ENCODE measurements at places on chromosomes 7 and 10.

- no peak for DNase-seq
Observed at GRCh38 chr7:120274899-120275298, 1.9 kb downstream of the KCND2 start.

GRCh38 chr10:76040107-76040829 lies 608.8 kb downstream of the LRMDA start:
- no peak for DNase-seq

DNA sequence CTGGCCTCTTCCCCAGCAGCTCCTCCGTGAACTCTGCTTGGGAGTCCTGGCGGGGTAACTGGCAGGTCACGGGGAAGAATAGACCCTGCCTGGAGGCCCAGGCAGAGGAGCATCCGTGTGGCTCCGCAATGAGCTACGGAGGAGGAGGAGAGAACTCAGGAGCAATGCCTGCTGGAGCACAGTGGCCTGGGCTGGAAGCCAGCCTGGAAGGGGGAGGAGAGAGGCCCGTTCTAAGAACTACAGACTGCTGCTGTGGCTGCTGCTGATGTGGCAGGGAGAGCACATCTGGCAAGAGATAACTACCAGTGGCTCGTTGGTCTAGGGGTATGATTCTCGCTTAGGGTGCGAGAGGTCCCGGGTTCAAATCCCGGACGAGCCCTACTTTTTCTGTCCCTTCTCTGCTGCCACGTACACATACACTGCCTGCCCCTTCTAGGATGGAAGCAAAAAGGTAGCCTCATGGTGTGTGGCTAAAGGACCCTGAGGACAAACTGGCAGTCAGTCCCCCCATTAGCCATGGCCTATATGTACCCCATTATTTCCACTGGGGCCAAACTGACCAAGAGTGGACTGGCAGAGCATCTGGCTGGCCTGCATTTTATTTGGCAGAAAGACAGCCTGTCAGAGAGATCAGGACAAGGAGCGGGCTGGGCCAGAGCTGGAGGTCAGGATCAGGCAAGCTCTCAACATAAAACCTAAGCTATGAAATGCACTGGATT lies 7.7 kb upstream of the OPN1SW start:
- DNase-seq = peak; percentile 58

DNA sequence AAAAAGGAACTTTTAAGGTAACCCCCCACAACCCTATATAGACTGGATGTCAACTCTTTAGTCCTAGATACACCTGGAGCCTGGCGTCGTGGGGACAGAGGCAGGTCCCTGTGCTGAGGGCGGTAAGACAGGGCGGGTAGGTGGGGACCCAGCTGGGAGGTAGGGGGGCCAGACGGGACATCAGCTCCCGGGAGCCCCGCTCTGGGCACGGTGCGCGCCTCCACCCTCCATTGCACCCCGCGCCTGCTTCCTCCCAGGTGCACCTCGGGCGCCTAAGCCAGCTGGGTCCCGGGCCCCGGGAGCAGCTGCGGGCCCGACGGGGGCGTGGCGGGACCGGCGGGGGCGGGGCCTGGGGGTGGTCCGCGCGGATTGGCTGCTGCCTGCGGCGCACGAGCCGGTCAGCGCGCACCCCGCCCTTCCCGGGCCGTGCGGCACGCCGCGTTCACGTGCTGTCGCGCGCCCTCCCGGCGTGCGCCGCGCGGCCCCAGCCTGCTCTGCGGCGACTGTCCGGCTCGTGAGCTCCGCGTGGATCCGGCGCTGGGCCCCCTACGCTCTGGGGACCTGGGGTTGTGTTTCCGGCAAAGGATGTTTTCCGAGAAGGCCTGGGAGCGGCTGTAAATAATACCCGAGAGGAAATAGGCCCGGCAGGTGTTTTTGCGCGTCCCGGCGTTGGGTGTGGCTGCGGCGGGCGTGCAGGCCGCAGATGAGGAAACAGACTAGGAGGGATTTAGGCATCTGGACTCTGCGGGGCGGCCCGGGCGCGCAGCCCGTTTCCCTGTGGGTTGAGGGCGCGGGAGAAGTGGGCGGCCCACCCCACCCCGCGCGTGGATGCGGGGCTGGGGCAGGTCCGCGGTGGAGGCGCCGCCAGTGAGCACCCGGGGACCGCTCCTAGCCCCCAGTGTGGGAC lies 39.1 kb upstream of the PFKFB3 start:
- peak; percentile 76 for DNase-seq

DNA sequence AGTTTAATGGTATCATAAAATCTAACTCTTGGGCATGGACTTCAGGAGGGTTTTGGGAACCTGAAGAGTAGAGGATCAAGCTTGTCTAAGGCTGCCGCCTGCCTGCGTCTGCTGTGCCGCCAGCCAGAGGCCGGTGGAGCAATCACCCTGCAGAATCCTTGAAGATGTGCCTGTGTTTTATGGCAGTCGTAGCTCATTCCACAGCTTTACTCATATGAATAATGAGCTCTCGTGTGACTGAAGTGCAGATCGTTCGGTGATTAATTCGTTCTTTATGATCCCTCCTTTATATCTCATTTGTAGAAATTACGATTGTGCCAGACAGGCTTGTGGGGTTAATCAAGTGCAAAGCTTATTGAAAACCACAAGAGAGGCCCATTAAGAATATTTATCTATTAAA lies 100.8 kb downstream of the ACTR3B start:
- no peak for DNase-seq

- DNase-seq = peak; percentile 69
Observed at GRCh38 chr10:119761106-119761505, 35.3 kb downstream of the INPP5F start.

DNA sequence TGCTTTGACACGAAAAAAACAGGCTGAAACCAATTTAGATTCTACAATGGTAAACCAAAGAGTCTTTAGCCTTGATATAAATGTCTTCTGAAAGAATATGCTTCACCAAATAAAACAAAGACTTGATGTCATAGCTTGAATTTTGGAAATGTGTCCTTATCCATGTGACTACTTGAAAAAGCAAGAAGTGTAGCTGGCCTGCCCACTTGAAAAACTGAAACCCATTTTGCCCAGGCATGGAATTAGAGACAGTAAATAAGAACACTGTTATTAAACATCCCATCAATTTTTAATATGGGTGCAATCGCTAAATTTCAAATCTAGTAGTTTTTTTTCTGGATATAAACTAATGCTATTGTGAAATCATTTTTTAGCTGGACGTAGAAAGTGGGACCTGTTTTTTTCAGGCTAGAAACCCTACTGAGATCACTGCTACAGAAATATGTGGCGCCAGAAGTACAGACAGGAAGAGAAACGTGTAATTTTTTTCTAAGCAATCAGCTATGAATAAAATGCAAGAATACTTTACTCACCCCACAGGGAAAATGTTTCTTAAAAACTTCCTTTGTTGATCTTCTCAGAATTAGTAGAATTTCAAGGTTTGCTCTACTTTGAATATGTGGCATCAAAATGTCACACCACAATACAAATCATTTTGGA lies 56.7 kb downstream of the PIP4K2A start:
- no peak for DNase-seq

- DNase-seq = no peak
Observed at GRCh38 chr10:102683736-102684135, 30.5 kb downstream of the ARL3 start.

- no peak for DNase-seq
Observed at GRCh38 chr10:50219646-50220045, 31.7 kb downstream of the ASAH2 start.
